NK-92 treated with Interleukin-12 subunit alpha and Interleukin-12 subunit beta, amount 100 ng/mL, for 24 hours (cell line): ENCODE measurements at places on chromosomes 11 and 22.
A peak's percentile ranks its signal among the peaks of the same experiment; 100 is the strongest.

DNA sequence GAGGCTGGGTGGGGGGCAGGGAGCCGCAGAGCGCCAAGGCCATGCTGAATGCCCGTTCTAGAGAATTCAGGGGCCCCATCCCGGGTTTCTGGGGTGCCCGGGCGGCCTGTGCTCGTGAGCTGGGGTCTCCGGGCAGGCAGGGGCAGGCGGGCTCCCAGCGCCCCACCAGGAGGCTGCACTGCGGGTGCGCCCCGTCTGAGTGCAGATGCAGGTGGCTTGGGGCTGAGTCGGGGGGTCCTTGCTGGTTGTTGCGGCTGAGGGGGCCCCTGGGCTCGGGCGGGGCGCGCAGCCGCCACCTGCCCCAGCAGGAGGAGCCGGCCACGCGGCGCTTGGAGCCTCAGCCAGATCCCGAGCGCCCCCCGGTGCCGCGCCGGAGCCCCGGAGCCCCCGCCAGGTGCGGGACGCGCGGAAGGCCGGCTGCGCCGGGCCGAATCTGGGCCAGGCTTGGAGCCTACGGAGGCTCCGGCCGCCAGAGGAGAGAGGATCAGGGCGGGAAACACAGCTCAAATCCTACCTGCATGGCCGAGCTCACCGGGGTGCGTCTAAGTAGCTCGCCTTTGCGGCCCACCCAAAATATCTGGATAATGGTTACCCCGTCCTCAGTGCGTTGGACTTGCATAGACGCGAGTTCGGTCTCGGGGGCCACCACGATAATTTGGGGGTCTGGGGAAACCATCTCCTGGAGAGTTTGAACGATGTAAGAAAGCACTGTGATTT is 590 bp upstream of the IGF2 start:
- DNase-seq = no peak

DNA sequence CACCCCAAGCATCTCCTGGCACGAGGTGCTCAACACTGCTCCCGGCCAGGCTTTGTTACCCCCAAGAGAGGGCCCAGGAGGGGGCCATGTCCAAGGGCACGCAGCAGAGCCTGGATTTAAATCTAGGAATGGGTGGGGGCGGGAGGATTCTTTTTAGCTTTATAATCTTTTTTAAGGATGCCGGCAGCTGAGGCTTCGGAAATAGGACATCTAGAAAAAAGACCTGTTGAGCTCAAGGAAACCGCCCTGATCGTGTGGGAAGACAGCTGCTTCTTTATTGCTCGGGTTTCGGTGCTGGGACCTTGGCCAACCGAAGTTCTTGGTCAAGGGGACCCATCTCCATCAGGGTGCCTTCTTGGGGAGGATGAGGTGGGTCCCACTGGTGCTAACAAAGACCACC is 317.9 kb downstream of the CTTN start:
- DNase-seq = no peak

DNA sequence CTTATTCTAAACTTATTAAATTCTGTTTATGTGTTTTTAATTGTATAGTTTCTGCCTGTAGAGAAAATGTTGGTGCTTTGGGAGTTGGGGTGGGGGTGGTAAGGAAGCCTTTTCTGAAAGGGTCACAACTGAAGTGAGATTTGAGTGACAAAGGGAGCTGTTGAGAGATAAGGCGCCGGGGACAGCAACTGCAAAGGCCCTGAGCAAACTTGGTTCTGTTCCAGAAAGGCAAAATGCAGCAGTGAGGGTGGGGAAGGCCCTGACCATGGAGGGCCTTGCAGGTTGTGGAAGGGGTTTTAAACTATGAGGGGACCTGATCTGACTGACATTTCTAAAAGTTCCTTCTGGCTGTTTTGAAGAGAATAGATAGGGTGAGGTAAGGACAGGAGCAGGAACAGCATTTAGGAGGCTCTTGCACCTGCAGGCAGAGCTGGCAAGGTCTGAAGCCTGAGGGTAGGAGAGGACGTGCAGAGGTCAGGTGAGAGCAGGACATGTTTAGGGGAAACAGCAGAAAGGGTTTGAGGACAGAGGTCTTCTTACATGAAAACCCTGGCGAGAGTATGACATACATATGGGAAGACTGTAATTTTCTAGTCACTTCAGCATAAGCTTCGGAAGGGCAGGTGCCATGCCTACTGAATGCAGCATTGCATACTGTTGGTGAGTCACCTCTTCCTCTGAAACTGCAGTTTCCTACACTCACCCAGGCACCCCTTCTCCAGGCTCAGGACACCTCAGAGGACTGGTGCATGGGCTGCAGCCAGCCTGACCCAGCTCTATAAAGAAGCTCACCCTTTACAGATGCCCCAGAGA is 190.7 kb downstream of the SNX19 start:
- no peak for DNase-seq

GRCh38 chr11:130636722-130637464 is 188.4 kb downstream of the ADAMTS15 start:
- peak; percentile 24 for DNase-seq

GRCh38 chr11:128956401-128957201 is 13.9 kb upstream of the TP53AIP1 start:
- no peak for DNase-seq

DNA sequence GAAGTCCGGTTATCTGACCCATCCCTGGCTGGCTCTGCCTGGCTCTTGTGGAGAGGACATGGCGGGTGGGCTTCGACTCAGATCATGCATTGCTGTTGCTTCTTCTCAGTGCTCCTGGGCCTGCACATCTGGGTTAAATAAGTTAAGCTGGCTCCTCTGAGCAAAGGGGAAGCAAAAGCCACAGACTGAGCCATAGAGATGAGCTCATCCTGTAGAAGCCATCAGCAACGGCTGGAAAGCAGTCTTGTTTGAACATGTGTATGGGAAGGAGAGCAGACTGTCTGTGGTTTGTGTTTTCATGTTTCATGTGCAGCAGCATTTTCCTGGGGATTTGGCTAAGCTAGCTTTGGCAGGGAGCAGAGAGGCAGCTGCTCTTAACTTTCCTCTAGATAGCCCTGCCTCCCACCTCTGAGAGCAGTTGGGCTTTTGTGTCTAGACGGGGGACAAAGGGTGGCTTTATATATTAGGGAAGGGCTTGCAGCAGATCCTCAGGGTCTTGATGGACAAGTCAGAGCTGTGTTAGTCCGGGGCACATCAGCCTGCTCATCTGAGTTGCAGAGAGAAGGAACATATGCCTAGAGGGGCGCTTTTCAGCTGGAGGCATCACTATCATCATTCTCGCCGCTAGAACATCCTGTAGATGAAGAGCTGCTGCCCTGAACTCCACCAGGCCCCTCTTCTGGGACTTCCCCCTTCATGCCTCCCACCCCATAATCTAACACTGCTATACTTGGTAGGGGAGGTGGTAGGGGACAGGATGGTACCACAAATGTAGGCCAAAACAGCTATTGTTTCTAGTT is 14.9 kb downstream of the DCPS start:
- no peak for DNase-seq

DNA sequence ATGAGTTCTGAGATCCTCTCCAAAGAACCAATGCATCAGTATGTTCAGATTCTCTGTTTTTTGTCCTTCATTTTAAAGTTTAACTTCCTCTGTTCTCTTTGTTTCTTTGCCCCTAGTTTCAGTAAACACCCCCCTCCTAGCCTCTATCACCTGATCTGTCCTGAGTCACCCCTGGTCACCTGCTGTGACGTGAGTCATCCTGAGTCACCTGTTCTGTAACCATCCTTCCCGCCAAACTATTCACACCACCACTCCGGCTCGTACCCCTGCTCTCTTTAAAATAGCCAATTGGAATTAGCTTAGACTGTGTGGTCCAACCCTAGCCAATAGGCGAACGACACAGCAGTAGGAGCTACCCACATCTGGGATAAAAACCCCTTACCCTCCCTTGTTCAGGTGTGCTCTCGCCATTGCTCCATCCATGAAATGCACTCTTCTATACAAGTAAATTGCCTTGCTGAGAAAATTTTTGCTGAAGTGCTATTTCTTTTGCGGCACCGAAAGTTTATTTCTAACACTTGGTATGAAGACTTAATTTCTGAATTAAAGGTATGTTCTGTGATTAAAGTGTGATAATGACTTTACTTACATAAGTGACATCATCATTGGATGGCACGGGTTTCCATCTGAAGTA is 318.4 kb downstream of the AASDHPPT start:
- DNase-seq = no peak

DNA sequence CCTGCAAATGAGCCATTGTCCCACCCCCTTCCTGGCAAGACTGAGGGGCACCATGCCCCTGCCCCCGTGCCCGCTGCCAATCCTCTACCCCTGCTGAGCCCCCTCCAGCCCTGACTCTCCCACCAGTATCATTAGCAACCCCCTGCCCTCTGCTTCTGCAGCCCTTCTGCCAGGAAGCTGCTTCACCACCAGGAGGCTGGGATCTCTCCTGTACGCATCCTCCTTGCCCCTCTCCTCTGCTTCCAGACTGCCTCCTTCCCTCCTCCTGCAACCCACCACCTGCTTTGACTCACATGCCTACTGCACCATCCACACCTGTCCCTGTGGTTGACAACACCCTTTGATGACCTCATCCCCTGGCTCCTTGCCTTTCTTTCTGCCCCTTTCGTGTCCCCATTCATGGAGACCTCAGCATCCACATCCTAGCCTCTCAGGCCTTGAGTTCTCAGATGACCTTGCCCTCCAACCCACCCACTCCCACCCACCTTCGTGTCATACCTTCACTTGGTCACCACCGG is 13.4 kb upstream of the PNPLA3 start:
- DNase-seq = no peak

GRCh38 chr22:24138649-24139420 is 42.5 kb upstream of the SUSD2 start:
- DNase-seq = no peak

DNA sequence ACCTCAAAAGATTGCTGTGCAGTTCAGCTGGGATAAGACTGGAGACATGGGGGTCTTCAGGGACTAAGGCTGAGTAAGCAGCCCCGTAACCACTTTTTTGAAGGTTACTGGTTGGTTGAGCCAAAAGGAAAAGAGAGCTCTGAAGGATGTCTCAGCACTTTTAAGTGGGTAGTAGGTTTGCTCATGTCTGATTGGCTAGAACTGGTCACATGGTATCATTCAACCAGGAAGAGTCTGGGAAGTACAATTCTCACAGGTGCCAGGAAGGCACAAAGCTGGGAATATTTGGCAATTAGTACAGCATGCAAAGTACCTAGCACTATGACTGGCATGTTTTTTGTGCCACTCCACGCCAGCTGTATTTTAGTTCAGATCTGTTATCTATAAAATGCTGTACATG is 58.1 kb downstream of the SNX19 start:
- no peak for DNase-seq

- DNase-seq = no peak
These were observed 6.3 kb downstream of the OVOL1 start for GRCh38 chr11:65793144-65793581.

GRCh38 chr11:61771985-61772455 is 19.6 kb downstream of the MYRF start:
- no peak for DNase-seq

- no peak for DNase-seq
These were observed 121.3 kb downstream of the NECTIN1 start for GRCh38 chr11:119607726-119608125.

DNA sequence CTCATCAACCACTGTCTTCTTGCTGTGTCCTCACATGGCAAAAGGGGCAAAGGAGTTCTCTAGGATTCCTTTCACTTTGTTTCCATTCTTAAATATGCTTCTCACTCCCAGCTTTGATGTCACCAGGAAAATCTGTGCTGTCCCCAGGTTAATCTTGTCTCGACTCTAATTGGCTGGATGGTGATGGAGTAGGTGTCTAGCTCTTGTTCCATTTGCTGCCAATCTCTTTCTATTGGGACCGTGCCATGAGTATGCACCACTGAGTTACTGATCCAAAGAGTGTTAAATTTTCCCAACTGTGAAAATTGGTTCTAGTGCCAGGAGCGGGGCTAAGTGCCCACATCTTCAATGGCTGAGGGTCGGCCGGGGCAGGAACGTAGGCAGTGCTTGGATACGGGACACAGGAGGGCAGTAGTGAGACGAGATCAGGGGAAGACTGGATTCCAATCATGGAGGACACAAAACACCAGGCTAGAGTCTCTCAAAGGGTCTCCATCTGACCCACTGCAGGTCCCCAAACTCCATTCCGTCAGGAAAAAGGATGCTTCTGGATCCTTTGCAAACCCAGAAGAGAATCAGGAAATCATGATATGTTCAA is 47.7 kb upstream of the CSNK2A3 start:
- DNase-seq = no peak

- no peak for DNase-seq
These were observed at the start of gene CALCB for GRCh38 chr11:15073361-15074205. TSS of gene CALCB (plus strand) at chr11:15073593. CDS start at chr11:15074719, 1,126 bp downstream.

- DNase-seq = no peak
These were observed 1381.5 kb upstream of the TENM4 start for GRCh38 chr11:80822308-80822707.

DNA sequence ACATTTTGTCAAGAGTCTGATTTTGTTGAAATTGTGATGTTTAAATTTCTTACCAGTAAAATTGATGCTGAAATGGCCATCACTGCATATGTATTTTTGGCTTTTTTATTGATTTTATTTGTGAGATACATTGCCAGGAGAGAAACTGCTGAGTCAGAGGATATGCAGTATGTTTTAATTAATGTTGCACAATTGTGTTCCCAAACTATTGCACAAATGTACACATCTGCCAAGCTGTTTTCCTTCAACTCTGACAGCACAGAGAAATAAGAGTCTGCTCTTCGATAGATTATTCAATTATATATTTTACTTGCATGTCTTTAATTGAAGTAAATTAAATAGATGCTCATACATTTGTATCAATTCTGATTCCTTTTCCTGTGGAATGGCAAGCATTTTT is 640.2 kb upstream of the LUZP2 start:
- no peak for DNase-seq

DNA sequence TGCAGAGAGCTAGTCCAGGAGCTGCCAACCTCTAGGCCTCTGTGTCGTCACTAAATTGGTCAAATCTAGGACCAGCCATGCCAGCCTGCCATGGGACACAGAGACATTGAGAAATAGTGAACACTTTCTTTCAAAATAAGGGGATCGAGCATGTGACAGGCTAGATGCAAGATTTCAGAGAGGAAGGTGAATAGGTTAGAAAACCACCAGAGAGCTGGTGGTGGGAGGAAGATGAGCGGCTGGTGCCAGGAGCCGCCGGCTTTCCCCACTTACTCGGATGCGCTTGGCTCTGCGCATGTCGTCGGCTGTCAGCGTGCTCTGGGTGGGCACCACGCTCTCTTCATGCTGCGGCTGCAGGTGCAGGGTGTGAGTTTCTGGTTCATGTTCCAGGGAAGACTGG is 35.4 kb upstream of the NFRKB start:
- DNase-seq = no peak
